NCI-H1105 treated with DMSO at 0.1 percent for 48 hours (cell line): ENCODE measurements at places on chromosomes 1 and 21.

DNA sequence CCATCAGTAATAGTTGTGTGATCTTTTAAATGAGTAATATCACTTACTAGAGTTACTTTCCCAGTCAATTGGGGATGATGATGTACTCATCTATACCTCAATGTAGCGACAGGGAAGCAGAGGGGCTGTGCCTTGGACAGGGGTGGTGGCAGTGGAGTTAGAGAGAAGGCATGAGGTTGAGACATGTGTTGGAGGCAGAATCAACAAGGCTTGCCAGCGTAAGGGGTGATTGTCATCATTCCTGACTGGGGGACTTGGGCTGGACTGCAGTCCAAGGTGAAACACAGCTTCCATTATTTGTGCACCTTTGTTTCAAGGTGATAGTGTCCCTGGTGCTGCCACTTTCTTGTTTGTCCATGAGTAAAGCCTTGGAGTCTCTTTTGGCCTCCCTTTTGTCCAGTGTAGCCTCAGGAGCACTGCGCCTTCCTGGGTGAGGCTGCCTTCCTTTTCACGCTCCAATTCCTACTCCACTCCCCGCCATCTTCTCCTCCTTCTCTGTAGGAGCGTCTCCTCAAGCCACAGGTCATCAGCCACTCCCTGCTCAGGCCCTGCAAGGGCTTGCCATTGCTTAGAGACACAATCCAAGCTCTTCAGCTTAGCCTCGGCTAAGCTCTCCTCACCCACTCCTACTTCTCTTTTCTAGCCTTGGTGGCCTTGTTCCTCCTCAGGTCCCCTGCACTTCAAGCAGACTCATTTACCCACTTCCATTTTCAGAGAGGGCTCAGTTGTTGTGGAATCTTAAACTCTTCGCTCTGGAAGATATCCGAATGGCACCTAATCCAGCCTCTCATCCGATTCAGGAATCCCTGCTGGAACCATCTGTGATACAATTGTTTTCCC is 77.6 kb upstream of the CD34 start:
- no peak for DNase-seq

DNA sequence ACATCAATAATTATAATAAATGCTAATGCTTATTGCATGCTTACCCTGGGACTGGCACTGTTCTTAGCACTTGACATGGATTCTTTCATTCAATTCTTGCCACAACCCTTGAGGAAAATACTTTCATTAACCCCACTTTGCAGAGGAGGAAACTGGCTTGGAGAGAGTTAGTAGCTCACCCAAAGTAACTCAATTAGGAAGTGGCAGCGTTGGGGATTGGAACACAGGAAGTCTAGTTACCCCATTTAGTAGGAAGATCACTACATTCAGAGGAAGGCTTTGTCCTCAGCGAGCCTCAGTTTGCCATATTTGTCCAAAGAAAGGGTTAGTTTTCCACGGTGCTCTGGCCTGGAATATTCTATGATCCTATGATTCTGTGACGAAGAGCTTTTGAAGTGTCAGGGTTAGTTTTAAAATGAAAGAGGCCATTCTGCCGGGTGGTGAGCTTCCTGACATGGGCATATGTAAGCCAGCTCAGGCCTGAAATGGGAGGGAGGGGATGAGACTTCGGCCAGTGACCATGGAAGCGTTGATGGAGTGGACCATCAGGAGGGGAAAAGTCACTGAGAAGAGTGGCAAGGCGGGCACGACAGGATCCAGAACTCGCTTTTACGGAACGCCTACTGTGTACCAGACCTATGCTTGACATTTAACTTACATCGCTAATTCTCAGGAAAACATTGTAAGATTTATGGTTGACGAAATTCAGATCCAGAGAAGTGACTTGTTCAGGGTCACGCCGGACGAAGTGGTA is 28.2 kb upstream of the EPB41 start:
- no peak for DNase-seq

GRCh38 chr1:186633116-186633515 is 47.1 kb downstream of the PTGS2 start:
- no peak for DNase-seq

DNA sequence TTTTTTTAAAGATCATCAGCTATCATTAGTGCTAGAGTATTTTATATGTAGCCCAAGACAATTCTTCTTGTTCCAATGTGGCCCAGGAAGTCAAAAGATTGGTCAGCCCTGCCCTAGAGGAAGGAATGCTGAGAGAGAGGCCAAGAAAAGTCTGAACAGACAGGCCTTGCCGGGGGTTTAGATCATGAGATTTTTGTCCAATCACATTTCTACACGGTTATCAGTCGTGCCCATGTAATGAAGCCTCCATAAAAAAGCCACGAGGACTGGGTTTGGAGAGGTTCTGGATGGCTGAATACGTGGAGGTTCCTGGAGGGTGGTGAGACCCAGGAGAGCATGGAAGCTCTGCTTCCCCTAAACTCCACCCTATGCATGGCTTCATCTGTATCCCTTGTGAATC is 24.3 kb upstream of the ENO1 start:
- DNase-seq, result no peak

DNA sequence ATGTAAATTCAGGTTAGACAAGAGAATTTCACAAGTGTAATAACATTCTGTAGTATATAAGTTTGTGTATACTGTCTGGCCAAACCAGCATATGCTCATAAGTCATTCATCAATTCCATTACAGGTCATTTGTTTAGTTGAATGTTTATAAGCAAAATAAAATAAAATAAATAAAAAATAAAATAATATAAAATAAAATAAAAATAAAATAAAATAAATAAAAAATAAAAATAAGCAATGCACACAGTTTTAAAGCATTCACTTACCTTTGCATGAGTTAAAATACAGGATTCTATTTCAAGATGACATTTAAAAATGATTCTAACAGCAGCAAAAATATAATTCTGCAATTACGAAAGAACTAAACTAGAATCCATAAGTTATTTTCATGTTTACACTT is 9.9 kb downstream of the PODN start:
- no peak for DNase-seq
